ENCODE measurements at places on chromosomes 3 and 15. TPM values are rescaled to one million over a fixed set of nuclear protein-coding genes. Genes with fewer than 3 reads are reported as not detected.

The SERPINI2 gene
- not detected for total RNA-seq

- DNase-seq = peak; percentile 30
Measured at GRCh38 chr3:156151824-156152428, 31.5 kb downstream of the KCNAB1 start.

The MGLL gene
- total RNA-seq = 3.3 TPM

DNA sequence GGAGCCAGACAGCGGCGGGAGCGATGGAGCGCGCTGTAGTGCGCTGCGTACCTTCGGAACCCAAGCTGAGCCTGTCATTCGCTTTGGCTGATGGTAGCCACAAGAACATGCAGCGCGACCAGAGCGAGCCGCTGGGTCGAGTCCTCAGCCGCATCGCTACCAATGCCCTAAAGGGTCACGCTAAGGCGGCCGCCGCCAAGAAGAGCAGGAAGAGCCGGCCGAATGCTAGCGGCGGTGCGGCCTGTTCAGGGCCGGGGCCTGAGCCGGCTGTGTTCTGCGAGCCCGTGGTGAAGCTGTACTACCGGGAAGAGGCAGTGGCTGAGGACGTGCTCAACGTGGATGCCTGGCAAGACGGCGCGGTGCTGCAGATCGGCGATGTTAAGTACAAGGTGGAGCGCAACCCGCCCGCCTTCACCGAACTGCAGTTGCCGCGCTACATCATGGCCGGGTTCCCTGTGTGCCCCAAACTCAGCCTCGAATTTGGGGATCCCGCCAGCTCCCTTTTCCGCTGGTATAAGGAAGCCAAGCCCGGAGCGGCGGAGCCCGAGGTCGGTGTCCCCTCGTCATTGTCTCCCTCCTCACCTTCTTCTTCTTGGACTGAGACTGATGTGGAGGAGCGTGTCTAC is 498 bp downstream of the PDE12 start:
- peak; percentile 21 for DNase-seq

DNA sequence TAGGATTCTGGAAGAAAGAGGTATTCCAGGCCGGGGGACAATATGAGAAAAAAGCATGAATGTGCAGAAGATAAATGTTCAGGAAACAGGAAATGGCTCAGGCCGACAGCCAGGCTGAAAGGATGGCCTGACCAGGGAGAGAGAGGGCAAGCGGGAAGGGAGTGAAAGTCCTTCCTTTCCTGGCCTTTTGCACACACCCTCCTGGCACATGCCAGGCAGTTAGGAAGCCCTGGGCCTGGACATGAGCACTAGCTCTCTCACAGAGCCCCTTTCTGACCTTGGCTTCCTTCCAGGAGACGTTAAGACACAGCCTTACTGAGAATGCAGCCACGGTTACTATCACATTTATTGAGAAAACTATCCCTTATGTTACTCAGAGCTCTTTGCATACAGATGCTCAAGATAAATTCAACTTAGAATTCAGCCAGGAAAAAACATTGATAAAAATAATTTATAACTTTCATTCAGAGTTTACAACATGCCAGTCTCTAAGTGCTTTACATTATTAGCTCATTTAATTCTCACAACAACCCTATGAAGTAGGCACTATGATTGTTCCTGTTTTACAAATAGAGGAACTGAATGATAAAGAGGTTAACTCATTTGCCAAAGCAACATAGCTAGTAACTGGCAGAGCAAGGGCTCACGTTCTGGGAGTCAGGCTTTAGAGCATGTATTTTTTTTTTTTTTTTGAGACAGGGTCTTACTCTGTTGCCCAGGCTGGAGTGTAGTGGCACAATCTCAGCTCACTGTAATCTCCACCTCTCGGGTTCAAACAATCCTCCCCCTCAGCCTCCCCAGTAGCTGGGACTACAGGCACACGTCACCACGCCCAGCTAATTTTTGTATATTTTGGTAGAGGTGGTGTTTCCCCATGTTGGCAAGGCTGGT is 39.4 kb upstream of the SMAD3 start:
- no peak for DNase-seq

DNA sequence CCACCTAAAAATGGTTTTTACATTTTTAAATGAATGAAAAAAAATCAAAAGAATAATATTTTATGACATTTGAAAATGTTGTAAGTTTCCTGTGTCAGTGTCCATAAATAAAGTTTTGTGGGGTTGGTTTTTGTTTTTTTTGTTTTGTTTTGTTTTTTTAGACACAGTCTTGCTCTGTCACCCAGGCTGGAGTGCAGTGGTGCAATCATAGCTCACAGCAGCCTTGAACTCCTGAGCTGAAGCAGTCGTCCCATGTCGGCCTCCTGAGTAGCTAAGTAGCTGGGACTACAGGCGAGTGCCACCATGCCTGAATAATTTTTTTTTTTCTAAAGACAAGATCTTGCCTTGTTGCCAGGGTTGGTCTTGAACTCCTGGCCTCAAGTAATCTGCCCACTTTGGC is 2.8 kb upstream of the GLB1 start:
- no peak for DNase-seq

DNA sequence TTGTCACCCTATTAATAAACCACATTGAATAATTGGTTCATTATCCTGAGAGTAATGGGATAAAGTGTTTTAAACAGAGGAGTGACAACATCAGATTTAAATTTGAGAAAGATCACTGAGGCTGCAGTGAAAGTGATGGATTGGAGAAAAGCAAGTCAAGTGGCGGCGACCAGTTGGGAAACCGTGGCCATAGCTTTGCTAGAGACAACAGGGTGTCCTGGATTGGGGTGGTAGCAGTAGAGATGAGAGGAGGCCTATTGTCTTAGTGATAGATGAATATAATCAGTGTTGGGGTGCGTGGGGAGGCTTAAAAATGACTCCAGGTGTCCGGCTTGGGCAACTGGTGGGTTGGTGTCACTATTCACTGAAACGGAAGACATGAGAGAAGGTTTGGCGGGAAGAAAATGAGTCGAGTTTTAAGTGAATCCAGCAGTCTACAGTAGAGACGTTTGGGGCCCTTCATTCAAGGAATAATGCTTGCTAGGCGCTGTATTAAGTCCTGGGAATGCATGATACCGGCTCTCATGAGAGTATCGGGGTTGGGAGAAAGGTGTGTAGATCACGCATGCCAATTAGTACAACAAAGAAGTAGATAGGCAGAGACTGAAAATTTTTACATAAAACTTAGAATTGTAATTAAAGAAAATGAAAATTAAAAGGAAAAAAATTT is 819 bp downstream of the NEK4 start:
- DNase-seq = no peak

The EXD1 gene
- not detected for total RNA-seq

- no peak for DNase-seq
Measured at GRCh38 chr3:45617430-45618080, 23.0 kb downstream of the LIMD1 start.

The GREM1 gene
- total RNA-seq = not detected

GRCh38 chr3:87867001-87867400 is 191.8 kb downstream of the CGGBP1 start:
- no peak for DNase-seq

The CAMK2N2 gene
- total RNA-seq = 0.31 TPM

The LMAN1L gene
- 0.82 TPM for total RNA-seq

All from T-helper 17 cell (primary cell).